GM20000 (cell line): ENCODE measurements at places on chromosomes 2 and 18.

DNA sequence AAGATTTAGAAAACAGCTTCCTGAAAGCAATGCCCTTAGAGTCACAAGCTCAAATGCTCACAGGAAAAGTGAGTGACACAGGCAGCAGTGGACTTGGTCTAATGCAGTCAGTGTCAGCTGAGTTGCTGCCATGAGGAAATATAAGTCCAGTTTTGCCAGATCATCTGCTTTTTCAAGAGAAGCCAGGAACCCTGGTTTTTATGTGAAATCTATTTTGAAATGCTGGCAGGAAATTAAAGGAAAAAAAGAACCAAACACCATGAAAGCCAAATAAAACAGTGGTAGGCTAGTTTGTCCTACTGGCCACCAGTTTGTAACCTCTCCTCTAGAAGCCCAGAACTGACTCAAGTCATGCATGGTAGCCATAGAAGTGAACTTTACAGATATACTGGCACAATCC lies 109.2 kb downstream of the THADA start:
- DNase-seq = no peak

DNA sequence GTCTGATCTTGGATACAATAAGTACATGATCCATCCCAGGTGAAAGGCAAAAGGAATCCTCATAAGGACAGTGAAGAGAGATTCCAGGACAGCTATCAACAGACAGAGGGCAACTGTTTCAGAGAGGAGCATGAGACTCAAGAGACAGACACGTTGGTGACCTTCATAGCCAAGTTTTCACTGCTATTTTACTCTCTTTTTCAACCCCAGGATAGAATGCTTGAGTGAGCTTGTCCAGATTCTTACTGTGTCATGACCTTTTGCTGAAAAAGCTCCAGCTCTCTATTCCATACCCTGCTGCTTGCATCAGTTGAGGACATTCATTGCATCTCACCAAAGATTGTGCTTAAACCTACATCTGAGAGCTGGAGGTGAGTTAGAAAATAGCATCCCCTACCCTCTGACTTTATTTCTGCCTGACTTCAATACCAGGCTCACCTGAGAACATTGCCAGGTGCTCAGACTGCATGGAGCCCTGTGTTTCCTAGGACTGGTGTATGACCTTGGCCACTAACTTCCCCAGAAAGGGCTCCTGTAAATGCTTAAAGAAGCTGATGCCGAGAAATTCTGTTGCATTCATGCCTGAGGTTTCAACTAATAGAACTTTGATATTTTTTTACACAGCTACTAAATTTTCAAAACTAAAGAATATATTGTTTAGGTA lies 70.4 kb upstream of the TMEM17 start:
- no peak for DNase-seq

GRCh38 chr2:148058641-148059040 lies 37.8 kb downstream of the MBD5 start:
- no peak for DNase-seq

DNA sequence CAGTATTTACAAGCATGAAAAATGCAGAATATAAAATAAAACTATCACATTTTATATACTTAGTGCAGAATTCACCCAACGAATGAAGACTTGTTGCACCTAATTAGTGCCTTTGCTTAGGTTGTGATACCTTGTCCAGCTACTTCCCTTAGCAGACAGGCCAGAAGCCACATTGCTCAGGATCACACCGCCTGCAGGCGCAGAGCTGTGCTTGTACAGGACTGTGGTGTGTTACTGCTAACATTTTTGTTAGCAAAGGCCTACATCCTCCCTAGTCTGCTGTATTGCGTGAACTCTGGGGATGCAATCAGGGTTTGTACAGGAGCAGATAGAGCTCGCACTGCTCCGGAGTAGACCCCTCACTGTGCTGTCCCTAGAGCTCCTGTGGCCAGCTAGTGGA lies 336.9 kb downstream of the CBLN2 start:
- DNase-seq = no peak

- DNase-seq = no peak
Observed at GRCh38 chr2:191318037-191318728, 73.0 kb downstream of the MYO1B start.

DNA sequence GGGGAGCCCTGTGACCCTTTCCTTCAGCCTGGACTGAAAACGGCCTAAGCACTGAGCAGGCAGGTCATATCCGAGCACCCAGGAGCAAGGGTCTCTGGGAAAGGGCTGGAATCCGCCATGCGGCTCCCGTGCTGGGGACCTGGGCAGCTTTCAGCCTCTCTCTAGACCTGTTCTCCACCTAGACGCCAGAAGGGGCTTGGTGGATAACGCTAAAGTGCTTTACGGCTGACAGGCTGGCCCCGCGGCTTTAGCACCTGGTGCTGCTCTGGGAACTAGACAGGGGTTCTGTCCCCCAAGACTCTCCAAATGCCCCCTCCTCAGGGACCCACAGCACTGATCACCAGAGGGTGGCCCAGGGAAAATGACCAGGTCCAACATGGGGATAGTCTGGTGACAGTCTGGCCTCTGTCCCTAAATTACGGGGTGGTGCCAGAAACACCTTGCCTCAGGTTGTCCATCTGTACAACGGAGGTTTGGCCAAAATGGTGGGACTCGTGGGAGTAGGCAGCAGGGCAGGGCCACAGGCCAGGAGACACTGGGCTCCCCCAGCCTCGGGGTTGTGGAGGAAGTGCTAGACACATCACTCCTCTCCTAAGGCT lies 13.0 kb downstream of the SDC1 start:
- DNase-seq = no peak
